ENCODE measurements at places on chromosomes 1 and 21. TPM values are rescaled to one million over a fixed set of nuclear protein-coding genes. Genes with fewer than 3 reads are reported as not detected.

GRCh38 chr1:62391369-62391971, 45.4 kb upstream of the USP1 start:
- no peak for DNase-seq

GRCh38 chr21:45088116-45088515, 13.7 kb downstream of the ADARB1 start:
- DNase-seq: no peak

- DNase-seq: no peak
These were observed 4.3 kb downstream of the TP73 start for GRCh38 chr1:3656450-3657095.

GRCh38 chr21:34606621-34607020, 8.3 kb downstream of the RCAN1 start:
- no peak for DNase-seq

- no peak for DNase-seq
These were observed 102.8 kb downstream of the KCTD3 start for GRCh38 chr1:215669806-215670491.

DNA sequence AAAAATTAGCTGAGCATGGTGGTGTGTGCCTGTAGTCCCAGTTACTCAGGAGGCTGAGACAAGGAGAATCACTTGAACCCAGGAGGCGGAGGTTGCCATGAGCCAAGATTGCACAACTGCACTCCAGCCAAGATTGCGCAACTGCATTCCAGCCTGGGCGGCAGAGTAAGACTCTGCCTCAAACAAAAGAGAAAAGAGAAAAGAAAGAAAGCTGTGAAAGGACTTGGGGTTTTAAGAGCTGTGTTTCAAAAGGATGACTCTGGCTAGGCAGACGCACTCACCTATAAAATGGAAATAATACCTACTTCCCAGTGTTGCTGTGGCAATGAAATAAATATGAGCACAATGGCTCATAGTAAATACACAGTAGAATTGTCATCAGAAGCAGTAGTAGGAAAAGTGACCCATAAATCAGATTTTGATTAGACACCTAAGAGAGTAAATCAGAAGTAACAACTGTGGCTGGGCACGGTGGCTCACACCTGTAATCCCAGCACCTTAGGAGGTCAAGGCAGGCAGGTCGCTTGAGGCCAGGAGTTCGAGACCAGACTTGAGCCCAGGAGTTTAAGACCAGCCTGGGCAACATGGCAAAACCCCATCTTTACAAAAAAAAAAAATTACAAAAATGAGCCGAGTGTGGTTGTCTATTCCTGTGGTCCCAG, 45.9 kb upstream of the PUM1 start:
- DNase-seq: peak; percentile 47

DNA sequence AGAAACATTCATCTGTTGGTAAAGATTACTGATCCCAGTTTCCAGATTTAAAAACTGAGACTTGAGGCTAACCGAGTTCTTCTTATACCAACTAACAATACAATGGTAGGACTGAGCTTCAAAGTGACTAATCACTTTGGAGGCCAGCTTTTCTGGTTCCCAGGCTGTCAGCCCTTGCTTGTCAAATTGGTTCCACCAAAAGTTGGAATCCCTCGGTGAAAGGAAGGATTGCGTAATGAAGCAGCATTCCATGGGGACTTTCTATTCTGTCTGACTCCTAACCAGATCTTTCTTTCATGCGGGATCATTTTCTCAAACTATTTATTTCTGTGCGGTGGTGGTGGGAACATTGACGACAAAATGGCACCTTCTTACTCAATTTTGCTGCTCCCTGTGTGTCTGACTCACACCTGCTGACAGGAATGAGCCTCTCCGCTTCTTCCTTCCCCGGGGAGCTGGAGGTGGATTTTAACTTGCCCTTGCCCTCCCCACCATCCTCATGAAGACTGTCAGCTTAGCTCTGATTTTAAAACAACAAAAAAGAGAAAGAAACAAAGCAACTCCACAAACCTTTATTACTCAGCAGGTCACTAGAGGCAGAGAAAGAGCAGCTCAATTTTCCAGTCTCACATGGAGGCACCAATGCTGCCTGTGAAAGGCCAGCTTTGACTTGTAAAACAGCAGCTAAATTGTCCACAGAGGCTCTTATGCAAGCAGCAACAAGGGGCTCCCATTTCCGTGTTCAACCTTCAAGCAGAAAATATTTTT, 32.9 kb upstream of the RASAL2 start:
- no peak for DNase-seq

DNA sequence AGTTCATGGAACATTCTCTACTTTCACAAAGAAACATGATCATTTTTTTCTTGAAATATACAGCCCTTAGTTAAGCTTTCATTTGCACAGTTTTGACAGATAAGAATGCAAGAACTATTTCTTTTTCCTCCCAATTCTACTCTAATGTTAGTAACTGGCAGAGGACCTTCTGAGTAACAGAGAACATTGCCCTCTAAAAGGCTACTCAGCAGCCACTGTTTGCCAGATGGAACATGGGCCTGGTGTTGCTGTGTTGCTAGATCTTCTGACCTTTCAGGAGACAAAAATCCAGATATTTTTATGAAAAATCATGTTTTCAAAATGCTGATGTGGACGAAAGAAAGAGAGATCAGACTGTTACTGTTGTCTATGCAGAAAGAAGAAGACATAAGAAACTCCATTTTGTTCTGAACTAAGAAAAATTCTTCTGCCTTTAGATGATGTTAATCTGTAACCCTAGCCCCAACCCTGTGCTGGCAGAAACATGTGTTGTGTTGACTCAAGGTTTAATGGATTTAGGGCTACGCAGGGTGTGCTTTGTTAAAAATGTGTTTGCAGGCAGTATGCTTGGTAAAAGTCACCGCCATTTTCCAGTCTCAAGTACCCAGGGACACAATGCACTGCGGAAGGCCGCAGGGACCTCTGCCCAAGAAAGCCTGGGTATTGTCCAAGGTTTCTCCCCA, 2.9 kb upstream of the PRDX6 start:
- DNase-seq: no peak

DNA sequence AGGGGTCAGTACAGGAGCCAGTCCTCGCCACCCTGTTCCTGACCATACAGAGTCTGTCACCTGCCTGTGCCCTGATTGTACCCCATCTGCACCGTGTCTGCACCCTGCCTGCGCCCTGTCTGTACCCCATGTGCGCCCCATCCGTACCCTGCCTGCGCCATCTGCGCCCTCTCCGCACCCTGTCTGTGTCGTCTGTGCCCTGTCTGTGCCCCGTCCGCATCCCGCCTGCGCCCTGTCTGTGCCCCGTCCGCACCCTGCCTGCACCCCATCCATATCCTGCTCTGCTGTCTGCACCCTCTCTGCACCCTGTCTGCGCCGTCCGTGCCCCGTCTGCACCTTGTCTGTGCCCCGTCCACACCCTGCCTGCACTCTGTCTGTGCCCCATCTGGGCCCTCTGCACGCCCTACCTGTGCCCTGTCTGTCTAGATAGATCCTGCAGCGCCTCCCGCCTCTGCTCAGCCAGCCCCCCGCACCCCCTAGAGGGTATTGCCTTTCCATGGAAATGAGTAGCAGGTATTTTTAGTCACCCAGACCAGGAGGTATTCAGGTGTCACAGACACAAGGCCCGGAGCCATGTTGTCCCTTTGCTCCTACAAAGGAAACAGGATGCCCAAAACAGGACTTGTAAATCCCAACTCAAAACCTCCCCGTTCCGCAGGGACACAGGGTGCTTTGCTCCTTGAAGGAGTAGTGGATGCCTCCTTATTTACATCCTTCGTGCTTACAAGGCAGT, 7.7 kb upstream of the NPHP4 start:
- no peak for DNase-seq

DNA sequence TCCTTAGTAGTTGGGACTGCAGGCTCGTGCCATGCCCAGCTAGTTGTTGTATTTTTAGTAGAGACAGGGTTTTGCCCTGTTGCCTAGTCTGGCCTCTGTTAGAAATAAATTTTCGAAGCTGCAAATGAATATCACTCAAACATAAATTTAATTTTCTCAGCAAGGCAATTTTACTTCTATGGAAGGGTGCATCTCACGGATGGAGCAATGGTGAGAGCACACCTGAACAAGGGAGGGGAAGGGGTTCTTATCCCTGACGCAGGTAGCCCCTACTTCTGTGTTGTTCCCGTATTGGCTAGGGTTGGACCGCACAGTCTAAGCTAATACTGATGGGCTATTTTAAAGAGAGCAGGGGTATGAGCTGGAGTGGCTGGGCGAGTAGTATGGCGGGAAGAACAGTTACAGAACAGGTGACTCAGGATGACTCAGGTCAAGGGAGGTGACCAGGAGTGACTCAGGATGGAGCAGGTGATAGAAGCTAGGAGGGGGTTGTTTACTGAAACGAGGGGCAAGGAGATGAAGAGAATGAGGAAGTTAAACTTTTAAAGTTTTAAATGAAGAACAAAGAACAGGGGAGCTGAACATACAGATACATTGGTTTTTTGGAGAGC, 7.5 kb downstream of the MDM4 start:
- no peak for DNase-seq

DNA sequence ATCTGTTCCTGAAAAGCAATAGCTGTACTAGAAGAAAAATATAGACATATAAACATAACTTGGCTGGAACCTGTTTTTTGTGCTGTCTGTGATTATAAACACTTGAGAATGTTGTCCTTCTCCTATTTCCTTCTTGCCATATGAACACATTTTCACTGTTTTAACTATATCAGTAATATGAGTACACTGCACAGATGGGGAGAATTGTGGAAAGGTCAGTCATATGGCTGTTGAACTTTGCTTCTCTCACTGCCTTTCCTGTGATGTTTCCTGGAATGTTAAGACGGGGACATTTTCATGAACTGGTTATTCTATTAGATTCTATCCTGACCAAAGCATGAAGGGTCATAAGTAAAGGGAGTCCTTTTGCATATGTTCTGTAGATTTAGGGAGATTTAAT, 24.9 kb downstream of the HMCN1 start:
- peak; percentile 28 for DNase-seq

- DNase-seq: no peak
These were observed 93.2 kb downstream of the TBX19 start for GRCh38 chr1:168373869-168374268.

DNA sequence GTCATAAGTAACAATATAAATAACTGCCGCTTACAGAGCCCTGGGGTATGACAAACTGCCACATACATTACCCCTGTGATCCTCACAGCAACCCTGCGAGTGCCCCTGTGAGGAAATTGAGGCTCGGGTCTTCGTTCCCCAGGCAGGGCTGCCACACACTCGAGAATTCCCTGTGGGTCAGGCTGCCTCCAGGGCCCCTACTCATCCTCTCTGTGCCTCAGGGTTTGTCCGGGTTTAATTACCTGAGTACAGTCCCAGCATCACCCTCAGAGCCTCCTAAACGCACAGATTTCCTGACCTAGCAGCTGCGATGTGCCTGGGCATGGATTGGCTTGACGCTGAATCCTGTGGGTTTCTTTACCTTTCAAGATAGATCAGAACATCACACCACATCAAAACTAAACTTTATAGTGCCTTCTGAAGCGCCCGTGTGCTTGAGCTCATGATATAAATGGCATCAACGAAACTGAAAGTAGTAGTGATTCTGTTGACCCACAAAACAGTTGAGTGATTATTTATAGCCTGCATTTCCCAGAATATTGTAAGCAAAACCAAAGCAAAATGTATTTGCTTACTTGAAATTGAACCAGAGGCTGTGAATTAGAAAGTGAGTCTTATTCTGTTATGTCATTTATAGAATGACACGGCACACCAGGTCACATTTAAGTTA, 14.0 kb downstream of the SLC37A1 start:
- DNase-seq: peak; percentile 8

DNA sequence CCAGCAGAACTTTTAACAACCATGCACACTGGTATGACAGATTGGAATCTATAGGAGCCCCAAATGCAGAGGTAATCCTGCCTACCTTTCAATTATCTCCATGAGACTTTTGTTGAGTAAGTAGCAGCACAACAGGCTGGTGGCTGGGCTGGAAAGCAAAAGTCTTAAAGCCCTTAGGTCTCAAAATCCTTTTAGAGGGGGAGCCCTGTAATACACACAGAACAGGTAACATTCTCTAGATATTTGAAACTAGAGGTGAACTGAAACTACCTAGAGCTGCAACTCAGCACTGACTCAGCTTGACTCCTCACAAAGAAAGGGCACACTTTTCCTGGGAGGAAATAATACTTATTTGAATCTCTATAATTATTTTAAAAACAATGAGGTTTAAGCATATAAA, 71.5 kb downstream of the CLCA4 start:
- DNase-seq: no peak

DNA sequence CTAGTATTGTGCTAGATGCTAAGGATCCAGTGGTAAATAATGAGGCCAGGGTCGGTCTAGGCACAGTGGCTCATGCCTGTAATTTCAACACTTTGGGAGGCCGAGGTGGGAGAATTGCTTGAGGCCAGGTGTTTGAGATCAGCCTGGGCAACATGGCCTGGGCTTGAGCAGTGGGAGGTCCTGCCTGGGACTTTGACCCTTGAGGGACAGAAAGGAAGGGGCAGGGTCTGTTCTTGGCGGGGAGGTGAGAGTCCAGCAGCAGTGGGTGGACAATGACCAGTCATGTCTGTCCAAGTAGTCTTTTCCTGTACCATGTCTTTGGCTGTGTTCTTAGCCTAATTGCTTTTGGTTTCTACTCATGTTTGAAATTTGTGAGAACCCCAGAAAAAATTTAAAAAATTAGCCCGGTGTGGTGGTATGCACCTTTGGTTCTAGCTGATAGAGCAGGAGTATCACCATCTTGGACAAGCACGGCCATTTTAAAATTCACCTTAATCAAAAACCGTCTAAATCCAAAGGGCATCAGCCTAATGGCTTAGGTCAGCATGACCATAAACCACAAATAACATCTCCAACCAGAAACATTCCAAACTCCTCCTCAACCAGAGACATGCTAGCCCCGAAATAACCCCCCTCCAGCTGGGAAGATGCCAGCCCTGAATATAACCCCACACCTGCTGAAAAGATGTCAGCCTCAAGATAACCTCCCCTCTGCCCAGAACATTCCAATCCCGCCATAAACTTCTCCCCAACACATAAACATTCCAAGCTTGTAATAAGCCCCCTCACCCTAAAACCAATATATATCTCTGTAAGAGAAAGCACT, 6.8 kb upstream of the AK2 start:
- DNase-seq: no peak

DNA sequence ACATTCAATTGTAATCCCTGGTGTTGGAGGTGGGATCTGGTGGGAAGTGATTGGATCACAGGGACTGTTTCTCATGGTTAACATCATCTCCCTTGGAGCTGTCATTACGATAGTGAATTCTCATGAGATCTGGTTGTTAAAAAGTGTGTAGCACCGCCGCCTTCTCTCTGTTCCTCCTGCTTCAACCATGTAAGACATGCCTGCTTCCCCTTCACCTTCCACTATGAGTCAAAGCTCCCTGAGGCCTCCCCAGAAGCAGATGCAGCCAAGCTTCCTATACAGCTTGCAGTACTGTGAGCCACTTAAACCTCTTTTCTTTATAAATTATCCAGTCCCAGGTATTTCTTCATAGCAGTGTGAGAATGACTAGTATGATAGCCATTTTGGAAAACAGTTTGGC, 30.1 kb upstream of the TRIM62 start:
- DNase-seq: no peak

GRCh38 chr1:24111262-24111995, 506 bp downstream of the MYOM3 start:
- peak; percentile 4 for DNase-seq

PODN gene
- 12.9 TPM for total RNA-seq

FOXD3 gene
- not detected for total RNA-seq

HOOK1 gene
- total RNA-seq: 35.5 TPM

SYTL1 gene
- 10.5 TPM for total RNA-seq

CHI3L2 gene
- total RNA-seq: 298 TPM

SPATA17 gene
- 13.4 TPM for total RNA-seq

RHOU gene
- 40.1 TPM for total RNA-seq

ASCL5 gene
- 0.25 TPM for total RNA-seq

LRRC38 gene
- not detected for total RNA-seq

CELA3A gene
- total RNA-seq: not detected

All from lung (tissue), 17 donors.